Occipital lobe (tissue), 3 donors: ENCODE measurements at places on chromosomes 16 and 17. TPM values are rescaled to one million over a fixed set of nuclear protein-coding genes. Genes with fewer than 3 reads are reported as not detected.
A peak's percentile ranks its signal among the peaks of the same experiment; 100 is the strongest.

- DNase-seq = no peak
Measured at GRCh38 chr16:79419148-79419547, 181.4 kb downstream of the MAF start.

DNA sequence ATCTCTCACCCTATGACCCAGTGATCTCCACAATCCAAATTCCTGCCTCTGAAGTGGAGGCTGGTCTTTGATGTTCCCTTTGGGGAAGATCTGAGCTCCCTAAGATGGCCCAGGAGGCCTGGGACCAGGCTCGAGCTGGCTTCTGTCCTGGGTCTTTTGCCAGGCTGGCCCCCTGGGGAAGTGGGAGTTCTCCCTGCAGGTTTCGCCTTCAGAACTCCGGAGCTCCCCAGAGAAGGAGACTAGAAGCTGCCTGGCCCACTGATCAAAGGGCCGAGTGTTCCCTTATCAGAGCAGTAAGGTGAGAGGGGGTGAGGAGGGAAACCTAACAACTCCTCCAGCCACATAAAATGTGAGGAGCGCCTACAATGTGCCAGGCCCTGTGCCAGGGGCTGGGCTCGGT, 147.1 kb downstream of the IRF8 start:
- no peak for DNase-seq

DNA sequence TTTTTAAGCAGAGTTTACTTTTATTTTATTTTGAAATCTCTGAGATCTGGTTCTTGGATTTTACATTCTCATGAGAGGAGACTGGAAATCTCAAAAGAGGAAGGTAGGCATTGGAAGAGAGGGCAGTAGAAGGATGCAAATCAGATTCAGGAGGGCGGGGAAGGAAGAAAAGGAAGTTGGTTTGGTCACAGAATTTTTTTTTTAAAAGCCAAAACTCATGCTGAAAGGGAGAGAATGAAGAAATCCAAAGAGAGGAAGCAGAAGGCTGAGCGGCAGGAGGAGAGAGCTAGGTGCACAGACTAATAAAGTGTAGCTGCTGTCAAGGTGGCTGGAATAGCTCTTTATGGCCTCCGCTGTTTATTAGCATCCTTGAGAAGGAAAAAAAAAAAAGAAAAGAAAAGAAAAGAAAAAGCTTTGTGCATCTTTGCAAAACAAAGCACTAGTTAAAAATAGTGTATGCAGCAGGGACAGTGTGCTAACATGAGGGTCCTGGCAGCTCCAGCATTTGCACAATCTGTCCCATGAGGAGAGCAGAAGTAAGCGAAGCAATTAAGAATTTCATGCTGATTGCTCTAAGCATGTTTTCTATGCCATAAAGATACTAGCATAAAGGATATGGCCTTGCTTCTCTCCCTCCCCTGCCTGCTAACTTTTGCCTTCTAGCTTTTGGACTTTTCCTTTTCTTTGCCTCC, 194.2 kb downstream of the ZFHX3 start:
- DNase-seq = no peak

DNA sequence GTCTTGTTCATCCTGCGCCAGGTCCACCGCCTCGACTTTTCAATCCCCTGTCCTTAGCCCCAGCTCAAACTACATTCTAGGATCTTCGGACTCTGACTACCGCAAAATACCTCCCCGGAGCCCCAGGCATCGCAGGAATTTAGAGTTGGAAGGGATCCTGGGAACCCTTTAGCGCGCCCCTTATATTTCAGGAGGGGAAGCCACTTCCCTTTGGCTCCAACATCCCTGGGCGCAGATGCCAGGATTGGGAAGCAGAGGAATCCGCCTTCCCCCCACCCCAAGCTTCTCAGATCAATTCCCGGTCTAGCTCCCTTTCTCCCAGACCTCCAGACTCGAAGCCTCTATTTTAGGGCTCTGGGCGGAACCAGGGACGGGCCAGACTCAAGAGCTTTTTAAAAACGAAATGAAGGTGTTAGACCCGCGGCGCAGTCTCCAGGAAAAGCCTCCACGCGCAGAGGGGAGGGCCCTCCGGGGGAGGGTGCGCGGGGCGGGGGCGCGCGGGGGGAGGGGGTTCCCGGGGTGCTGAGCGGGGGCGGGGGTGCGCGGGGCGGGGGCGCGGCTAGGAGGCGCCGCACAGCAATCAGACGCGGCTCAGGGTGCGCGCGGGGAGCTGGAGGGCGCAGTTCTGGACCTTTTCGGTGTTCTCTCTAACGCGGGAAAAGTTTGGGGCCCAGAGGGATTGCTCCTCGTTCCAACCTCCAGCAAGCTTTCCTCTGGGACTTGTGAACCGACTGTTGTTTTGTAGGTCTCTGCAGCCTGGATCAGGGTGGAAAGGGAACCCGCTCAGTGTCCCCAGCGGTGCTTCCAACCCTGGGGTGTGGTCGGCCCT, 1.6 kb downstream of the AHSP start:
- no peak for DNase-seq

DNA sequence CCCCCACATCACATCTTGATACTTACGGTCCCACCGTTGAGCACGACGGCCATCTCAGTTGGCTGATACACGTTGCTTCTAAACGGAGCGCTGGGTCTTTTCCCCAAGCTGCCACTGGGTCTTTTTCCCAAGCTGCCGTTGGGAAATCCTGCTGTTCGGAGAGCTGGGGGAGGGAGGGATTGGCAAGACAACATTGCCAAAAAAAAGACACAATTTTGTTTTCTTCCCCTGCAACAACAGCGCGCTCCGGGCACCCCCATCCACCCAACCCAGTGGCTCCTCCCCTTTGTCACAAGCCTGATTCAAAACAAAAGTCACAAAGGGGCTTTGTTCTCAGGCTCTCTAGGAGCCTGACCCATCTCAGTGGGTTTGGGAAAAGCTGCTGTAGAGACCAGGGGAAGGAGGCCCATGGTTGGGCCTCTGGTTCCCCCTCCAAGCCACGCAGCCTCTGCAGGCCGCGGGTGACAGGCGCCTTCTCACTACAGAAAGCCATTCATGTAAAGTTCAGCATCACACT, 22.8 kb downstream of the GPRC5B start:
- DNase-seq = peak; percentile 81

GRCh38 chr17:74001145-74001544, 202.3 kb upstream of the RPL38 start:
- no peak for DNase-seq

GRCh38 chr17:69607162-69607834, 192.8 kb downstream of the MAP2K6 start:
- peak; percentile 51 for DNase-seq

DNA sequence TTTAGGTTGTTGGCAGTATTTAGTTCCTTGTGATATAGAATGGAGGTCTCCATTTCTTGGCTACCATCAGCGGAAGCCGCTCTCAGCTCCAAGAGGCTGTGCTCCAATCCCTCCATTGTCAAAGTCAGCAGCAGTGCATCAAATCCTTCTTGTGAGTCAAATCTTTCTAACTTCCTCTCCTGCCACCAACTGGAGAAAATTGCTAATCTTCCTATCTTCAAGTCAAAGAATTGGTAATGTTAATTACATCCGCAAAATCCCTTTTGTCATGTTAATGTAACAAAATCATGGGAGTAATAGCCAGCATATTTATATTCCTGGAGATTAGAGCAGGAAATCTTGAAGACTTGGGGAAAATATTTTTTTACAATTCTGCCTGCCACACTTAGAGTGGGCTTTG, 436.4 kb upstream of the DYNLRB2 start:
- no peak for DNase-seq

GRCh38 chr17:42894283-42895184, 6.1 kb upstream of the G6PC1 start:
- no peak for DNase-seq

DNA sequence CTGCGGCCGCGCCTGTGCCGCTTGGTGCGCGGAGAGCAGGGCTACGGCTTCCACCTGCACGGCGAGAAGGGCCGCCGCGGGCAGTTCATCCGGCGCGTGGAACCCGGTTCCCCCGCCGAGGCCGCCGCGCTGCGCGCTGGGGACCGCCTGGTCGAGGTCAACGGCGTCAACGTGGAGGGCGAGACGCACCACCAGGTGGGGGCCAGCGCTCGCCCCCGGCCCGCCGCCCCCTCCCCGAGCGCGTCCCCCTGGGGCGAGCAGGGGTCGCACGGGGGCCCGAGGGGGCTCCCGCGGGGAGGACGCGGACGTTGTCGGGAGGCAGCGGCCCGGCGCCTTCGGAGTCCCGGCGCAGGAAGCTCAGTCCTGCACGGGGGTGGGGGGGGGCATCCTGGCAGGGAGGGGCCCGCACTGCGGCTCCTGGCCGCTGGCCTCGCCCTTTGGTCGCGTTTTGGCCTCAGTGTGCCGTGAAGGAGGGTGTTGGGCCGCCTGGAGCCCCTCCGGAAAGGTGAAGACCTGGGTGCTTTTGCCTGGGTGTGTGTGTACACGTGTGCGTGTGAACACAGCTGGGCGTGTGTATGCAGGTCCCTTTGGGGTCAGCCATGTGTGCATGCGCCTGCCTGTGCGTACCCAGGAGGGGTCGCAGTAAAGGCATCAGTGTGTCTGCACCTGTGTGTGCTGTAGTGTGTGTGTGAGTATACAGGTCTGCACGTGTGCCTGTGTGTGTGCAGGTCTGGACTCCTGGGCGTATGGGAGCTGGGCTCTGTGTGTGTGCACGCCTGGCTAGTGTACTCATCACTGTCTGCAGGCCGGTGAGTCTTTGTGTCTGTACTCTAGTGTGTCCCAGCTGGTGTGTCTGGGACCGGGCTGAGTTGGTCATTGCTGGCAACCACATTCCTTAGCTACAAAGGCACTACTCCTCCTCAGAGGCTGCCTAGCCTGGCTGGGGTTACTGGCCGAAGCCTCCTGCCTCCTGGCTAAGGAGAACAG, 615 bp downstream of the NHERF2 start:
- DNase-seq = no peak

DNA sequence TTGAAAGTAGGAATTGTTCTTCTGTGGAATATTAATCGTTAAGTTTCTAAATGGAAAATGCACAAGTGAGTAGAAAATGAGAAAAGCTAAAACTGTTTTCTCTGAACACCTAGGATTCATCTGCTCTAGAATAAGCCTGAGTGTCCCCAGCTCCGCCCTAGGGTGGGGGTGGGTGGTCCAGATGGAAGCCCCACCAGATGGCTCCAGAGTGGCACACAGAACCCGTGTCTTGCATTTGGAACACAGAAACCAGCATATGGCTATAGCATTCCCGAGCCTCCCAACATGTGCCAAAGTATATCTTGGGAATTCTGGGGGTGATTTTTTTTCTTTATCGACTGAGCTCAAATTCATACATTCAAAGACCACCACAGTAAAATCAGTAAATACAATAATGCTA, 517.7 kb upstream of the PSMD7 start:
- DNase-seq = no peak

- peak; percentile 95 for DNase-seq
Measured at GRCh38 chr16:68244903-68245853, at the start of gene PLA2G15. Gene PLA2G15 (plus strand): TSS chr16:68245373. CDS start chr16:68245427, 54 bp downstream.

DNA sequence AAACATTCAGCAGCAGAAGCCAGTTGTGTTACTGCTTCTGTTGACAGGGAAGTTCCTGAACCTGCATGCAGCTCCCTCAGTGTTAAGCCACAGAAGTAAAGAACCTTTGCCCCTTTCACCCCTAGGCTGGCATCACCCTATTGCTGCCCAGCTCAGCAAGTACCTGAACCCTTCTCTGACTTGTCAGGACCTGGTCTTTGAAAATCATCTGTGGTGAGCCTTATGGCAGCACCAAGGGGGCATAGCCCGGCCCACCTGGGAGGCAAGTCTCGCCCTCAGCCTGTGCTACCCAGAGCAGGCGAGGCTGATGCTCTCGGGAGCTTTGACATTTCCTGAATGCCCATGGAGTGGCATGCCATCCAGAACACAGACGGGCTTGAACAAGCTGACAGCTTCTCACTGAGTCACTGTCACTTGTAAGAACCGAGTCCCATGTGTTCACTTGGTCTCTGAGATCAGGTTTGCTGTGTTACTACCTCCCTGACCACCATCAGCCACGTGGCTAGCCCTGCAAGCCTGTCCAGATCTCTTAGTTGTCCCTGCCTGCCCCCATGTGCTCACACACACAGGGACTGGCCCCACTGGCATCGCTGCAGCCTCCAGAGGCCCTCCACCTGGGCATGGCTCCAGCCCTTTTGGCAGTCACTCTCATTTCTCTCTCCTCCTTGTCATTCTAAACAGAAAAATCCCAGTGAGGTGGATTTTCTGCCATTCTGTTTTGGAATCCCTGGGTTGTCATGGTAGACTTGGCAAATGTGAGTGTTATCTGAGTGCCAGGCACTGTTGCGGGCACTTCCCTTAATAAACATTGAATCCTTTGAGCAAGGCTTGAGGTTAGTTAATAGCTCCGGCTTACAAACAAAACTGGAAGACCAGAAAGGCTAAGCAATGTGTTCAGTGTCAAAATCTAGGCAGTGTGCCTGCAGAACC, 2.9 kb upstream of the CARMIL2 start:
- no peak for DNase-seq

DNA sequence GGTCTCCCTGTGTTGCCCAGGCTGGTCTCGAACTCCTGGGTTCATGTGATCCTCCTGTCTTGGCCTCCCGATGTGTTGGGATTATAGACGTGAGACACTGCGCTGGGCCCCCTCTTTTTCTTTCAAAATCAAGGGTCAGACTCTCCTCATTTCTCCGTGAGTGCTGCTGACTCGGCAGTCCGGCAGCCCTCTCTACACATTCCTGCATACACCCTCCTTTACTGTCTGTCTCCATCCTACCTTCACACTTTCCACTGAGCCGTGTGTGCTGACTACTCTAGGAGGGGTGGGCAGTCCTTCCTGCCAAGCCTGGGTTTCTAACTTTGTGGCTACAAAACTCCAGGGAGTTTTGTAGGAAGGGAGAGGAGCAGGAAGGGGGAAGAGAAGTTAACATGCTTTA, 195.2 kb downstream of the PARN start:
- no peak for DNase-seq

DNA sequence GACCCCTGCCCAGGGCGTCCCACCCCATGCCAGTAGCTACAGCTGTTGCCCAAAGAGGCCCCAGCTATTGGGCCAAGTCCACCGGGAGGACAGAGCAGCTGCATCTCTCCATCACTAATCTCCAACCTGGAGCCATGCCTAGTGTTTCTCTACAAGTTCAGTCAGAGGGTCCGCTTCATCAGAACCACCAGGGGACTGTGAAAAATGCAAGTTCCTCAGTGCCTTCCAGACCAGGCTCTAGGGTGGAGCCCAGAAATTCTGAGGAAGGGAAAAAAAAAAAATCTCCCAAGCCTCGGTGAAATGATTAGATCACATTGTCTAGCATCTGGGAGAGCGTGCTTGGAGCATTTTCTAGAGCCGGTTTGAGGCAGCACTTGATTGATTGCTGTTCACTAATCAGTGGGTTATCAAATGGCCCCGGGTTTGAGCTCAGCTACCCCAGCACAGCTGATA, 22.4 kb upstream of the HERPUD1 start:
- DNase-seq = no peak

DNA sequence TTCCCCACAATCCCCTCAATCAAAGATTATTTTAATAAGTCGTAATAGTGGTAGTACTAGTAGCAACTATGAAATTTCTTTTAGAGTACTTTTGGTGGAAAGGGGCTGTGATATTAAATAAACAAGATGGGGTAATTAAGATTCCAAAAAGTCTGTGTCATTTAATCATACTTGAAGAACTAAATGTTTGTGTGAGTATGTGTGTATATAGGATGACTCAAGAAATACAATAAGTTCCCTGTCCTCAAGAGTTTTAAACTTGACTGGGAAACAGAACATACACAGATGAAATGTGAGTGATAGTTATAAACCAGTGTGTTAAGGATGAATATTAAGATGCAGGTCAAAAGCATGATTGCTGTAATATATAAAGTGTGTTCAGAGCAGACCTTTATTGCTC, 2.3 kb downstream of the ALDH3A2 start:
- DNase-seq = no peak

DBF4B gene
- total RNA-seq = 3.1 TPM

TBC1D3H gene
- not detected for total RNA-seq

PRR15L gene
- not detected for total RNA-seq

CCR7 gene
- not detected for total RNA-seq

FAM171A2 gene
- total RNA-seq = 60.8 TPM

PDILT gene
- total RNA-seq = not detected

EVPLL gene
- total RNA-seq = not detected

DLX3 gene
- not detected for total RNA-seq
